ENCODE measurements at places on chromosomes 1 and 21. TPM values are rescaled to one million over a fixed set of nuclear protein-coding genes. Genes with fewer than 3 reads are reported as not detected.

SLC45A1 gene
- 0.67 TPM for total RNA-seq

DIRAS3 gene
- total RNA-seq: 4.4 TPM

DNASE2B gene
- total RNA-seq: not detected

OR10J1 gene
- not detected for total RNA-seq

FNDC10 gene
- total RNA-seq: 9.3 TPM

KCNT2 gene
- 4.1 TPM for total RNA-seq

DNA sequence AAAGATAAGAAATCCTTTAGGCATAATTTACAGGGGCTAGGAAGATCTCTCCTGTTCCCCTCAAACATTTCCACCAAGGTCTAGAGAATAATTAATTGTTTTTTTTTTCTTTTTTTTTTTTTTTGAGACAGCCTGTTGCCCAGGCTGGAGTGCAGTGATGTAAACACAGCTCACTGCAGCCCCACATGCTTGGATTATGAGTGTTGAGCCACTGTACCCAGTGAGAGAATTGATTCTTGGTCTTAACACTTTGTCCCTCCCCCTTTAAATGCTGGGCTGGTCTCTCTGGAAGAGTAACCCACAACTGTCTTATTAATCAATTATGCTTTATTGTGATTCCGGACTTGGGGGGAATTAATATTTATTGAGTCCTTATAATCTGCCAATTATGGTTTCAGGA lies 33.4 kb downstream of the ATF3 start:
- no peak for DNase-seq

DNA sequence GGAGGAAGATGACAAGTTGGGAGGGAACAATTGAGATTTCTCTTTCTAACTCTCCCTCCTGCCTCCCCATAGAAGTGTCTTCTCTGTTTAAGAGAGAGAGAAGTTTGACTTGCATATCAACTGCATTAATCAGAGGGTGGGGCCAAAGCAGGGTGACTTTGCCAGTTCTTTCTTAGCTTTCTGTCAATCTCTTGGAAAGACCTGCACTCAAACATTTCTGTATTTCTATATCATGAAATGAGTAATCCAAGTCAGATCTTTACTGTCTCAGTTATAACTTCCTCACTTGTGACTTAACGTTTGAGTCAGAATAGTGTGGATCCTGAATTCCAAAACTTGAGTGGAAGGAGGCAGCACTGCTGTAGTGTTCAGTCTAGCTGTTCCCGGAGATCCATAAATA lies 180.8 kb upstream of the KCNK2 start:
- no peak for DNase-seq

GRCh38 chr1:241600496-241600901 lies 39.7 kb downstream of the CHML start:
- no peak for DNase-seq

- DNase-seq: no peak
Observed at GRCh38 chr1:201602413-201603265, 63.7 kb downstream of the NAV1 start.

GRCh38 chr21:44929242-44929798 lies 8.6 kb upstream of the ITGB2 start:
- no peak for DNase-seq

DNA sequence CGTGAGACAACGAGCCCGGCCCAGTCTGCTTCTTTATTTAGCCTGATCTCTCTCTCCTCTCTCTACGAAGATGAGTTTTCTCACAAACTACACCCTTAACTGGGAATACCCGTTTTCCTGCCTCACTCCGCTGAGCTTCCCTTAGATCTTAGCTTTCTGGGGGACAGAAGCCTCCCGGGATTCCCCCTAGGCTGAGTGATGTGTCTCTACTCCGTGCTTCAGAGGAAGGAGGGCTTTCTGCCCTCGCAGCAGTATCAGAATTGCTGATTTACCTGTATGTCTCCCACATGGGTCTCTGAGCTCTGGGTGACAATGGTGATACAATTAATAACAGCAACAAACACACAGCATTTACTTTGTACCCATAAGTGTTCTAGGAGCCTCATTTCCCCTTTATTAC lies 1.0 kb downstream of the ZBTB17 start:
- no peak for DNase-seq

- no peak for DNase-seq
Observed at GRCh38 chr1:111819566-111820263, 64.0 kb downstream of the DDX20 start.

DNA sequence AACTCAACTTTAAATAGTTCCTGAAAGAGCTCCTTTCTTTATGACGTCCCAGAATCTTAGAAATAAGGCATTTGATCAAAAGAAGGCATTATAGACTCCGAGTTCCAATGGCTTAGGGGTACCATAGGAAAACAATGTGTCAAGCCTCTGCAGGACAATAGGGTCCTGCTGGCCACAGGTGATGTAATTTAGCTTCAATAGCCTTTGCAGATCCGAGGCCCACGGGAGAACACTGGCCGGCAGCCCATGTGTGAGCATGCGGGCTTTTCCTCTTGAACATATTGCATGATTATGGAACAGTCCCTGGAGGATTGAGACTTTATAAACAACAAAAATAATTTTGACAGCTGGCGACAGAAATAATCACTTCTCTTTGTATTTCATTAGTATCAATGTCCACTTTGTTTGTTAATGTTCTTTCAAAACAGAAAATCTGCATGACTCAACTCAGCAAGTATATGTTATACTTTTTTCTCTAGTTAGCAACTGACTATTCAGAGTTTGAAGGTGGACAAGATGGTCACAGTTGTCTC lies 49.0 kb upstream of the NR5A2 start:
- DNase-seq: no peak

DNA sequence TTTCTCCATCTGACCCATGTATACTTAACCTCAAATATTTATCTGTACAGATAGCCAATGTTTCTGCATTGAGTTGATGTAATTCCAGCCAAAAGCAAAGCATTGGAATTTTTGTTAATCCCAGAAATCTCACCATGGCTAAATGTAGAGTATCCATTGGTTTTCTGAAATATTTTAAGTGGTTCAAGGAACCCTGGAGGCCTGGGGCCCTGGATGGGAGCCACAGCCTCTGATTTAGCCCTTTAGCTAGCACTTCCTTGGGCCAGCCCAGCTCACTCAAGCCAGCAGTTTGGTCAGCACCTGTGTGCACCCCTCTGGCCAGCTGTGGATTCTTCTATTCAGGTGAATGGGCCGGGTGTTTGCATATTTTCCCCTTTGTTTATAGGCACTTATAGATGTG lies 18.8 kb upstream of the EPS8L3 start:
- no peak for DNase-seq

DNA sequence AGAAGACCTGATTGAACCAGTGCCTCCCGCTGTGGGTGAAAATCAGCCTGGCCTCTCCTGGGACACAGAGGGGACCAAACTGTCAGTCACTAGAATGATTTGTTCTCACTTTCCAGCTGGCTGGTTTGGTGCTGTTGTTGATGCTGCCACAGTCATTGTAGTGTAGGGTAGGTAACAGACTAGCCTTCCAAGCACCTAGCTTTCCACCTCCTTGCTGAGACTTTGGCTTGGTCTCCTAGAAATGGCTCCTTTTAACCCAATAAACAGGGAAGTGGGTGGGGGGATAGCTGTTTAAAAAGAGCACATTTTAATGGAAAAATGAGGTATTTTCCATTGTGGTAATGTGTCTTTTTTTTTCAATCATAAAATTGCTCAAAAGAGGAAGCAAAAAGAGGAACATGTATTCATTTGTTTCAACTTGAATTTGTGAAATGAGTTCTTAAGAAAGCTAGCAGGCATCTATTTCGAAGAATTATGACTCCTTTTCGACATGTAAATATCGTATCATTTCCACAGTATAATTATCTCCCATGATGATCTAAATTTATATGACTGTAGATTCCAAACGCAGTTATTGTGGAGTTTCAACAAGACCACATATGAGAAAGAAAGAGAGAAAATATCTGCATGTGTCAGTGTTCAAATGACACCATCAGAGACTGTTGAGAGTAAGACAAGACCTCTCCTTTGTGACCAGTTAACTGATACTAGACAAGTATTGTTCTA lies 190.1 kb downstream of the HLX start:
- no peak for DNase-seq
